A549 treated with Mapracorat at 1 μM for 4 hours (cell line): ENCODE measurements at places on chromosomes 6 and 20. TPM values are rescaled to one million over a fixed set of nuclear protein-coding genes. Genes with fewer than 3 reads are reported as not detected.

Gene RGL2
- 11.1 to 15.1 TPM (median 13.9 TPM) in 5 replicates for total RNA-seq

Gene VPS16
- 24.5 to 36.5 TPM (median 33.8 TPM) in 5 replicates for total RNA-seq

Gene GCNT2
- total RNA-seq, result 4.9 to 6.3 TPM (median 5.5 TPM) in 5 replicates

Gene SYTL3
- 1.4 to 1.6 TPM (median 1.5 TPM) in 5 replicates for total RNA-seq

Gene PXT1
- total RNA-seq, result not detected in 5 replicates

Gene CITED2
- total RNA-seq, result 21.5 to 34.3 TPM (median 33.0 TPM) in 5 replicates

Gene GATA5
- total RNA-seq, result 0.41 to 0.78 TPM (median 0.70 TPM) in 5 replicates

Gene DBNDD2
- total RNA-seq, result 26.1 to 30.6 TPM (median 27.3 TPM) in 5 replicates

Gene MYB
- 0.57 to 1.2 TPM (median 0.77 TPM) in 5 replicates for total RNA-seq

Gene SLC17A1
- 0.09 to 0.16 TPM (median 0.12 TPM) in 4 of 5 replicates, not detected in the other for total RNA-seq

Gene IP6K3
- 0.75 to 1.6 TPM (median 1.3 TPM) in 5 replicates for total RNA-seq

Gene MRPS10
- total RNA-seq, result 33.6 to 36.2 TPM (median 34.1 TPM) in 5 replicates

Gene TLDC2
- not detected in 5 replicates for total RNA-seq

Gene OARD1
- total RNA-seq, result 15.9 to 21.1 TPM (median 20.1 TPM) in 5 replicates

Gene JAG1
- 33.7 to 40.1 TPM (median 37.9 TPM) in 5 replicates for total RNA-seq

Gene CPXM1
- total RNA-seq, result not detected in 5 replicates

Gene CD24
- total RNA-seq, result 236 to 307 TPM (median 294 TPM) in 5 replicates

Gene RWDD1
- total RNA-seq, result 21.8 to 37.2 TPM (median 34.7 TPM) in 5 replicates

Gene SLC22A16
- total RNA-seq, result not detected in 5 replicates

Gene SNAP91
- total RNA-seq, result 0.05 to 0.45 TPM (median 0.12 TPM) in 5 replicates

Gene GNMT
- 0.22 to 0.30 TPM in 2 of 5 replicates, not detected in the others for total RNA-seq

Gene SIRPG
- total RNA-seq, result not detected in 5 replicates

Gene RIMS4
- 1.3 to 2.0 TPM (median 1.6 TPM) in 5 replicates for total RNA-seq

Gene ECT2L
- not detected in 5 replicates for total RNA-seq

Gene CLIC5
- total RNA-seq, result not detected in 5 replicates

Gene PRL
- not detected in 5 replicates for total RNA-seq

Gene TMEM170B
- 0.61 to 0.85 TPM (median 0.67 TPM) in 5 replicates for total RNA-seq
